ENCODE measurements at places on chromosomes 2 and 18.

- no peak for DNase-seq
These were observed 148.6 kb downstream of the FAM210A start for GRCh38 chr18:13577781-13578180.

- no peak for DNase-seq
These were observed 300.9 kb downstream of the NBAS start for GRCh38 chr2:15260196-15260595.

GRCh38 chr18:59428018-59428417, 69.0 kb upstream of the LMAN1 start:
- DNase-seq = no peak

- DNase-seq = peak; percentile 55
These were observed 78.0 kb upstream of the PNPT1 start for GRCh38 chr2:55771612-55772011.

DNA sequence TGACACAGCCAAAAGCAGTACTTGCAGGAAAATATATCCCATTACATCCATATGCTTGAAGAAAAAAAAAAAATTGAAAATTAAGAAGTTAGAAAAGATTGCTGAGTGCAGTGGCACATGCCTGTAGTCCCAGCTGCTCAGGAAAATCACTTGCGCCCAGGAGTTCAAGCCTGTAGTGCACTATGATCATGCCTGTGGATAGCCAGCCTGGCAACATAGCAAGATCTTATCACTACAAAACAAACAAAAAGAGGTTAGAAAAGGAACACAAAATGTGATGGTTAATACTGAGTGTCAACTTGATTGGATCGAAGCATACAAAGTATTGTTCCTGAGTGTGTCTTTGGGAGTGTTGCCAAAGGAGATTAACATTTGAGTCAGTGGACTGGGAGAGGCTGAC, 361.9 kb downstream of the NYAP2 start:
- DNase-seq = no peak

- DNase-seq = no peak
These were observed 59.1 kb downstream of the NCK2 start for GRCh38 chr2:105803773-105804172.

- DNase-seq = no peak
These were observed 60.1 kb upstream of the LAPTM4A start for GRCh38 chr2:20111311-20112131.

DNA sequence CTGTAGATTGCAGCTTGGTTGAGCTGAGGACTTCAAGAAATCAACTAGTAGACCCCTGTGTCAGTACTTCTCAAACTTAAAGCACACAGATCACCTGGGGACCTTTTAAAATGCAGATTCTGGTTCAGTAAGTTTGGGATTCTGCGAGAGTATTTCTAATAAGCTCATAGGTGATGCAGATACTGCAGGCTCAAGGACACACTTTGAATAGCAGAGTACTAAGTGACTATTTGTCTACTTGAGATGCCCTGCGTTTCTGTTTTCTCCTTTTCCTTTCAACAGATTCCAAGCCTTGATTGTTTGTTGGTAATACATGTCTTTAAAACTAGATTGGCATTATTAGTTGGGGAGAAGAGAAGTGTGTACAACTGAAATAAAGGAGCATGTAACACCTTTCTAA, 6.7 kb downstream of the MIB1 start:
- DNase-seq = no peak

DNA sequence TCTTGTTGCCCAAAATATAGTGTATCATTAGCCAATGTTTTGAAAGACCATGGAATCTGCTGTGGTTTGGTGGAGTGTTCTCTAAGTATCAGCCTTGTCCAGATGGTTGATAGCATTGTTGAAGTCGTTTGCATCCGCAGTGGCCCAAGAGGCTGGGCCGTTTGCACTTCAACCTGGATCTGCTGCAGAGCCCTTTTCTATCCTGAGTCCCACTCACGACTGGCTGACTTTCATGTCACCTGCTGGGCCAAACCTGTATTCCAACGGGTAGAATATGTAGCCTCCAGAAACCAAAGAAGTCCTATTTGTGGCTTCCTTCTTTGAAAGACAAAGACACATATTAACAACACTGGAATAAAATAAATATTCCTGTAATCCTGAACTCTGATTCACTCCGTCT, 1154.1 kb downstream of the RPIA start:
- DNase-seq = no peak

DNA sequence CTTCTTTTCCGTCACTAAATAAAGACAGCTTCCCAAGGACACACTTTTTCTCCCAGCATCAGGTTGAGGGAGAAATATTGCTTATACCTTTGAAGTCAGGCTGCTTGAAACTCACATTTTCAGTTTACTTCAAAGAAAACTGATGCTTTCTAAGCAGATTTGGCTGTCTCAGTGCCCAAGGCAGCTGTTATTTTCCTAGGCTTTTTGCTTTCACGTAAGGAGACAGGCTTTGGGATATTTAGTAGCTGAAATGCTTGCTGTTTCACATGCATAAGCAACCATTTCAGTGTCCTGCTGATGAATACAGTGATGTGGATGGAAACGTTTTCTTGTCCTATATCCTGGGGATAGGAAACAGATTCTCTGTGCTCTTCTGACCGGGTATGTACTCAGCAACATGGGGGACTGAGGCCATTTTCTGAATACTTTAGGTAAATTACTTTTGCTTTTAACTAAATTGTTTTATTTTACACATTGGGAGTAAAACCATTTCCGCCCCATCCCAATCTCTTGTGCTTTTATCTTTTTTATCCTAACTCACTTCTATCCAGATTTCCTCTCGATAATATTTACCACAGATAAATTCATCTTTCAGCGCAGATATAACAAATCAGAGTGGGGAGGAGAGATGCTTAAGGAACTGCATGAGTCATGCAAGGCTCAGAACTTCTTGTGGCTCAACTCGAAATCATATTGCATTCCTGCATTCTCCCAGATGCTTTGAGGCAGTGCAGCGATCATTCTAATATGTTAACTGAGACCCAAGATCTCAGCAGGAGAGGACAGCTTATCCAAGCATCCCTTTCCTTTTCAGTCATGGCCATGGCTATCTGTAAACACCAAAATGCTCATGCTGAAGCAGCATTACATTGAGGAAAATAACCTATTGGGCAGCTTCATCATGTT, 22.2 kb downstream of the GALR1 start:
- DNase-seq = no peak

DNA sequence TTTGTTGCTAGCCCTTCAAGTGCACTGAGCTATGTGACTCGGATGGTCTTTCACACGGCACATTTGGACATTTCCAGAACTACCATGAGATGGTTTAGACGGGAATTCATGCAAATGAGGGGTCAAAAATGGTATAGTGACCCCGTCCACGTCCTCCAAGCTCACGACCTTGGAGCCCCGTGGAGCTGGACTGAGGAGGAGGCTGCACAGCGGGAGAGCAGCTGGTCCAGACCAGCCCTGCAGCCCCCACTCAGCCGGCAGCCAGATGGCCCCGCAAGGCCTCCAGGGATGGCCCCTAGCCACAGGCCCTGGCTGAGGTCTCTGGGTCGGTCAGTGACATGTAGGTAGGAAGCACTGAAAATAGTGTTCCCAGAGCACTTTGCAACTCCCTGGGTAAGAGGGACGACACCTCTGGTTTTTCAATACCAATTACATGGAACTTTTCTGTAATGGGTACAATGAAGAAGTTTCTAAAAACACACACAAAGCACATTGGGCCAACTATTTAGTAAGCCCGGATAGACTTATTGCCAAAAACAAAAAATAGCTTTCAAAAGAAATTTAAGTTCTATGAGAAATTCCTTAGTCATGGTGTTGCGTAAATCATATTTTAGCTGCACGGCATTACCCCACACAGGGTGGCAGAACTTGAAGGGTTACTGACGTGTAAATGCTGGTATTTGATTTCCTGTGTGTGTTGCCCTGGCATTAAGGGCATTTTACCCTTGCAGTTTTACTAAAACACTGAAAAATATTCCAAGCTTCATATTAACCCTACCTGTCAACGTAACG, 88.8 kb downstream of the EPAS1 start:
- no peak for DNase-seq

DNA sequence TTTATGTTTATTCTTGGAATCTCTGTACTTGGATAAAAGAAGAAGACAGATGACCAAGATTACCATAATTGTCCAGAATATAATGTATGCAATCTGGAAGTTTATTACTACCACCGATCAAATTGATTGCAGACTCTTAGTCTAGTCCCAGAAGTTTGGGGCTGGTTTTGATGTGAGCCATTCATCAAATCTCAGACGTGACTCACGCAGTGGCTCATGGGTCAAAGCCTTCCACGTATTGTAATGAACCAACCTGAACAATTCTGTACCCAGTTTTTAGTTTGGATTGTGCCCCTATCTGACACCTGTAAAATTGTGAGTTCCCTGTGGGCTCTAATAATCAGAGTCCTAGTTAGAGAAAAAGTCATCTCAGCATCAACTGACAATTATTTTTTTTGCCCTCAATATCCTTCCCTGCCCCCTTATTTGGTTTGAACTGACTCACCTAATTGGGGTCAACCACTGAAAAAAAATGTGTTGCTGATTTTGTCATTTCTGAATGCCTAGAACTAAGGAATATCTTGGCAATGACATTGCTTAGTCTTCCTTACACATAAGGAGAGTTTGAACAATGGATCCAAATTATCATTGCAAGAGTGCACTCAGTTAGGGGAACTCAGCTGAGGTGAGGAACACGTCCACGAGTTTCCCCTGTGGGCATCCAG, 219.5 kb upstream of the NRP2 start:
- DNase-seq = no peak

DNA sequence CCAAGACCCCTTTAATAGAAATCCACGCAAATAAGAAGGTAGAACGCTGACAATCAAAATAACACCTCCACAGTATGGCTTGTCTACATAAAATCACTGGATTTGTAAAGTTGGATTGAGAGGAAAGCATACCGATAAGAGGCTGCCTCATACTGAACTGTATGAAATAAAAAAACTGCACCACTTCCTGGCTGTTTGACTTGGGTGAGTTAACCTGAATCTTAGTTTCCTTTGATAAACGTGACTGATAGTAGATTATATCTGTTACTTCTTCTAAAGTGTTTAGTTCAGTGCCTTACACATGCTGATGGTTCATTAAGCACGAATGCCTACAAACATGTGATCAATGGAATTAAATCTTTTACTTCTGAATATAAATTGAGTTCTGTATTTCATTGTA, 140.4 kb upstream of the RNF152 start:
- DNase-seq = no peak

DNA sequence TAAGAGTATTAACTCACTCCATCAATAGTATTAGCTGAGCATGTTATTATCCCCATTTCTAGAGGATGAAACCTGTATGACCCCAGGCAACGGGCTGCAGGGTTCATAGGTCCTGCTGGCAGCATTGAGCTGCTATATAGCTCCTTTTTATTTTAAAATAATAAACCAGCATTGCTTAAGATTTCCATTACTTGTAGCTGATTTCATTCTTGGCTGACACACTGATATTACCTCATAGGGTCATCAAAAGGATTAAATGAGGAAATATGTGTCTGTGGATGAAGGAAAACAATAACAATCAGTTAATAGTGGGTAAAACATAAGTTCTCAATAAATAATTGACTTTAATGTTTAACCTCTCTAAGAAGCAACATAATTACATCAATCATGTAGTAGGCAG, 48.3 kb upstream of the NRP2 start:
- DNase-seq = no peak

All from SHP77 treated with DMSO at 0.1 percent for 48 hours (cell line).